ENCODE measurements at places on chromosomes 4 and X.
A peak's percentile ranks its signal among the peaks of the same experiment; 100 is the strongest.

GRCh38 chrX:25020391-25020904 lies 4.7 kb upstream of the ARX start:
- DNase-seq = no peak

- no peak for DNase-seq
These were observed 81.8 kb downstream of the F11 start for GRCh38 chr4:186347743-186348142.

GRCh38 chrX:6738518-6739470 lies 203.9 kb upstream of the VCX3A start:
- no peak for DNase-seq

DNA sequence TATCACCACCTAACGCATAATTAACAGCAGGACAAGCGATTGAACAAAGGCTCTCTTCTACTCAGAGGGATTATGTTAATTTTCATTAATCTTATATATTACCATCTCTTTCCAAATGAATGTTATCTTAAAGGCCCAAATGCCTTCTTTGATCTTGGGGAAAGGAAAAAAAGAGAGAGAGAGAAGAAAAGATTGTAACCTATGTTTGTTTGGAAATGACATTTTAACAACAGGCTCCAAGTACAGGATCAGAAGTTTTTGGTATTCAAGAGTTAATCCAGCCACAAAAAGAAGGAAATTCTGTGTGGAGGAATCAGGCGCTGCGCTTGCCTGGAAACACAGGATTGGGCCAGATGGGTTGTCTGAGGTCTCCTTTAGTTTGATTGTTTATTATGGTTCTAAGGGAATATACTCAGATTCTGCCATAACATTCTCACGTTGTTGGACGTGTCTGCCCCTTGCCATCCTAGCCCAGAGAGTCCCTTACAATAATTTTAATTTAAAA lies 100.7 kb upstream of the STX18 start:
- no peak for DNase-seq

- DNase-seq = no peak
These were observed 65.6 kb upstream of the PDLIM3 start for GRCh38 chr4:185600801-185601434.

DNA sequence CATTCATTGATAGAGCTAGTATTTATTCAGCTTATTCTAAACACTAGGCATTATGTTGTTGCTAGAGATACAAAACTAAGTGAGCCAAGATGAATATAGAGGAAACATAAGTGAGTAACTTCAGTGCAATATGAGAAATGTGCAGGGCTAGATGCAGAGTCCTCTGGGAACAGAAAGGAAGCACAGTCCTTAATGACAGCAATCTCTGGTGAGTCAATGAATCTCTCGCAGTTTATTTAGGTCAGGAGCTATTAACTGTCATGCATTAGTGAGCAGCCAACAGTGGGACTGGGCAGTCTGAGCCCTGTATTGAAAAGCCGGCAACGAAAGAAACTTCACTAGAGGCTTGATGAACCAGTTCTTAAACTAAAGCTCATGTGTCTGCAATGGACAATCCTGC lies 598.1 kb upstream of the MAGEB2 start:
- DNase-seq = peak; percentile 69

- peak; percentile 14 for DNase-seq
These were observed 2.3 kb upstream of the SOWAHD start for GRCh38 chrX:119755981-119756533.

DNA sequence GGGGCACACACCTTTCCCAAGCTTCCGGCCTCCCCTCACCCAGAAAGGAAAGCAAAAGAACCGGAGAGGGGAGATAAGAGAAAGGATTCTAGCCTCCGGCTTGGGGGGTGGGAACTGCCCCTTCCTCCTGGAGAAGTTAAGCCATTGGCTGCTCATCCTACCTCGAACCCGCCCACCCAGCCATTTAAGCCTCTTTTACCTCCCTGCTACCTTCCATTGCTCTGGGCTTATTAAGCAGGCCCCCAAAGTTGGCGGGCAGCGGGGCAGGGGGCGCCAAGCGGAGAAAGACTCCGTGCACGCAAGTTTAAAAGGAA lies 2.3 kb downstream of the MAML3 start:
- peak; percentile 88 for DNase-seq

DNA sequence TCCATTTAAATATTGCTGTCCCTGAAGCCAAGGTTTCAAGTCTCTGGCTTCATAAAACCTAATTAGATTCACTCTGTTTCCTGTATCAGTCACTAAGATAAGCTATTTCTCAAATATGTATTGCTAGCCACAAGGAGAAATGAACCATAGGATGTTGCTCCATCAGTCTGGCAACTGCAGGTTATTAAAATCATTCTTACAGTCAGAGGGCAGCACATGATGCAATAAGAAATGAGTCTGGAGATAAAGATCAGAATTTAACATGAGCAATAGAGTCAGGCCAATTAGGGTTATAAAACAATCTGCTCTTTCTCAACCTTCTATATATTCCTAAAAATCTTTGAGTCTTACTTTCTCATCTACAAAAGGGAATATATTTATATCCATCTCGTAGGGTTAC lies 7.2 kb downstream of the PRKG2 start:
- peak; percentile 94 for DNase-seq

DNA sequence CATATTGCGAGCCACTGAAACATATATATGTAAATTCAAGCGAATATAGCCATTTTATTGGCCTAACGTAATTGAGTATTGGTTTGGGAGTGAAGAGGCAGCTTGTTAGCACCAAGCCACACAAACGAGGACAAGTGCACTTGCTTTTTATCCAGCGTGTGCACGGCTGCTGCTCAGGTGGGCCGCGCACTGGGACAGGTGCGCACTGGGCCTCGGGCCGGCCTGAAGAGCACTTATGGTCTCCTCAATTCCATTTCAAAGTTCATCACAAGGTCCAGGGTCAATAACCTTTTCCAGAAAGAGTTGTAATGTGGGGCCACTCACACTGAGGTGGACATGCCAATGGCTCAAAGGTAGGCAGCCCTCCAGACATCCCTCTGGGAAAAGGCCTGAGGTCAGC lies 95.9 kb downstream of the ATP8A1 start:
- no peak for DNase-seq

DNA sequence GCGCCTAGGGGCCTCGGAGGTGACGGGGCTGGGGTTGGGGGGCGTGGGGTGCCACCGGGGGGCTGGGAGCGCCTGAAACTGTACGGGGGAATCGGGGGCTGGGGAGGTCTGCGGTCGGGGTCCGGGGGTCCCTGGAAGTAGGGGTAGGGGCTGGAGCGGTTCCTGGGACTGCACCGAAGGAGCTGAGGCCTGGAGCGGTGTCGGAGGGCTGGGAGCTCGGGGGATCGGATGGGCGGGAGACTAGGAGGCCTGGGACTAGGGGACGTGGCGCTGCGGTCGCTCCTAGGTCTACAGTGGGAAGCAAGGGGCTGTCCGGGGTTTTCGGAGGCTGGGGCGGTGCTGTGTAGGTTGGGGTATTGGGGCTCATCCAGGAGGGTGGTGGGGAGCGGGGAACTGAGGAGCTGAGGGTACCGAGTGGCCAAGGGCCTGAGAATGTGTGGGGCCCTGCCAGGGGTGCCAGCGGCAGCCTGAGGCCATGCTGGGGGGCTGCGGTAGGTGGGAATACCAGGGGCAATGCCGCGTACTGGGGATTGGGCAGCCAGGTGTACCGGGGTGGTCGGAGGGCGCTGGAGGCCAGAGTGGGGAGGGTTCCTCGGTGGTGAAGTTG lies 562 bp downstream of the AKAP17A start:
- no peak for DNase-seq

- DNase-seq = no peak
These were observed 40.1 kb downstream of the NOP14 start for GRCh38 chr4:2923141-2923551.

- no peak for DNase-seq
These were observed 55.2 kb upstream of the IL1RAPL2 start for GRCh38 chrX:104510801-104511200.

- peak; percentile 77 for DNase-seq
These were observed 49.6 kb downstream of the PROM1 start for GRCh38 chr4:16034010-16034748.

DNA sequence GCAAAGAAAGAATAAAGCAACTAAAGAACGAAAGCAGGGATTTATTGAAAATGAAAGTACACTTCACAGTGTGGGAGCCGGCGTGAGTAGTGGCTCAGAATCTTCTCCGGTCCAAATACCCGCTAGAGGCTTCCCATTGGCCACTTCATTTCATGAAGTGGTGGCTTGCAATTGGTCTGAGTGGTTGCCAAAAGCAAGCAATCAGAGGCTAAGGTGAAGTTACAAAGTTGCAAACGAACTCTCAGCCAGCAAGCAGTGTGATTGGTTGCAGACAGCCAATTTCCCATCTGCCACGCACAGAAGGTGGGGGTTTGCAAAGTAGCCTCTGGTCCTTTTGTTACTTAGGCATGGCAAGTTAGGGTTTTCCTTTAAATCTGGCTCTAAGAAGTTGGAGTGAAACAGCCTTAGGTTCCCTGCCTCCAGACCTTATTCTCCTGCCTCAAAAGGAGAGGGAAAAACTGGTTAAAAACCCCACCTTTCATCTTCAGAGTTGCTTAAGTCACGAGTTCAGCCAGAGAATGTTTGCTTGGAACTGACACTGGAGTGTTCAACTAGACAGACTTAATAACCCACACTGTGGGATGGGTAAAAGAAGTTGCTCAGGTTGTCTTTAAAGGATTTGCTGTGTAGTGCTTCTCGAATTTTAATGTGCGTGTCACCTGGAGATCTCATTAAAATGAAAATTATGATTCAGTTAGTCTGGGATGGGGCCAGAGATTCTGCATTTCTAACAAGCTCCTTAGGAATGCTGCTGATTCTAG lies 6.9 kb upstream of the CLOCK start:
- DNase-seq = peak; percentile 56

DNA sequence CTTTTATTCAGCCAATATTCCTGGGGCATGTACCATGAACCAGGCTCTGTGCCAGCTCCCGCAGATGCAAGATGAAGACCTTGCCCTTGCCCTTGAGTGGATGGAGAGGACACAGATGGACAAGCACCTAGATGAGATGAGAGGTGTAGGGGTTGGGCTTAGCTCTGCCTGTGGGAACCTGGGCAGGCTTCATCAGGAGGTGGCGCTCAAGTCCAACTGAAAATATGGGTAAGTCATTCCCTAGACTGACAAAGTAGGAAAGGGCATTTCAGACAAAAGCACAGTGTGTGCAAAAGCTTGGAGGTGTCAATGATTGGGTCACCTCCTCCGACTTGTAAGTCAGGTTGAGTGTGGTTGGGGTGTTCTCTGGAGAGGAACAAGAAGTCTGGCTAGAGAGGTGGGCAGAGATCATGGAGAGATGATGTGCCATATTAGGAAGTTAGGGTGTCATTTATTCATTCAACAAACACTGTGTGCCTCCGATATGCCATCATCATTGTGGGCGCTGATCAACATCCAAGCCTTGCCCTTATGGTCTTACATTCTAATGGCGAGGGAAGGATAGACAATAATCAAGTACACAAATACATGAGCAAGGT lies 64.6 kb downstream of the ANAPC4 start:
- peak; percentile 56 for DNase-seq

GRCh38 chr4:101471201-101471600 lies 123.9 kb upstream of the PPP3CA start:
- peak; percentile 3 for DNase-seq

DNA sequence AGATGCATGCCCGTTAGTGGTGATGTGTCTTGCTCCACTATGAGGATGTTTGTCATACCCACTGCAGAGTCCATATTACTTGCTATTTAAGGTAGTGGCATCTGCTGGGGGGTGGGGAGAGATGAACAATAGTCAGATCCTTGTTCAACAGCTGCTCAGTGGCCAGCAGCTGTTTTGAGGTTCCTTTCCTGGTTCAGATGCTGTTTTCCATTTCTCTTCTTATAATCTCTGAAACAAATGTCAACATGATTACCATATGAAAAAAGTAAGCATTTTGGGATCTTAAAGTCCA lies 1567.9 kb upstream of the TENM3 start:
- DNase-seq = no peak

DNA sequence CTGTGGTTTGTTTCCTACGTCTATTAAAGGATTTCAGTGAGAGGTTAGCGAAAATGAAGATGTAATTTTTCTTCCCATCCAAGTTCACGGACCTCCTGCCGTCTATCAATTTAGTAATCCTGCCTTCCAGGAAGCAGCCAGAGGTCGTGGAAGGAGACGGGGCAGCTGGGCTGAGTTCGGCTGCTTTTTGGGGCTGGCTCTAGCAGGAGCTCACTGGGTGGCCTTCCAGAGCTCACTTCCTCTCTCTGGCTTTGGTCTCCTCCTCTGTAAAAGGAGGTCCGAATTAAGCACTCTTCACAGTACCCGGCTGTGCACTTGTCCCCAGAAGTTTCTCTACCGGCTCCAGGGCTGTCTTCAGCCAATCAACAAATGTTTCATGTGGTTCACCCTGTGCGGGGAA lies 295.4 kb downstream of the BCOR start:
- no peak for DNase-seq

DNA sequence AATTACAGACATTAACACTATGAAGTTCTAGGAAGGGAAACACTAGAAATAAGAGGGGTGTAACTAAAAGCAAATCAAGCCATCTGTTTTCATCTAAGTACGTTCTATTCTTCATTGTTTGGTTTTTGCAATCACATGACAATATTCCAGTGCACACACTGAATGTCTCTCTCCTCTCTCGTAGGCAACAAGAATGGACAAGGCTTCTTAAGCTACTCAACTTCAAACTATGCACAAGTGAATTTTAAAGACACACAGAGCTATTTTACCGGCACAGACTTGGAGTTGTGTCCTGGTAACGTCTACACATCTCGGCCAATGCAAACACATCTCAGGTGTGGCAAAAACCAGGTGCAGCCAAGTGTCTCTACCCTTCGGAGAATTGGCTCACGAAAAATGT lies 173.3 kb downstream of the PRKX start:
- DNase-seq = no peak

DNA sequence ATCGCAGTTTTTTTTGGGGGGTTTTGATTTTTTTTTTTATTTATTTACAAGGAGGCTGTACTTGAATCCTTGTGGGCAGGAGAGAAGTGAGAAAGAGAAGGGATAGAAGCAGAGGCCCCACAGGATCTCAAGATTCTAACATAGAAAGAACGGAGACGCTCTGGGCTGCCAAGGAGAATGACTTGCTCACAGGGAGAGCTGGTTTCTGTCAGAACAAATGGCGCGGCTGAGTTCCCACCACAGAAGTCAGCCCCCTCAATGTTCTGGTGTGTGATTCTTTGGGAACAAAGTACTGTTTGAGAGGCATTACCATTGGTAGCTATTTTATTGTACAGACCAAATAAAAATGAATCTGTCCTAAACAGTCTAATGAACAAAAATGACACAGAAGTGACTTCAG lies 80.6 kb downstream of the ATXN3L start:
- DNase-seq = no peak

GRCh38 chrX:140292961-140293360 lies 211.9 kb downstream of the SOX3 start:
- no peak for DNase-seq

DNA sequence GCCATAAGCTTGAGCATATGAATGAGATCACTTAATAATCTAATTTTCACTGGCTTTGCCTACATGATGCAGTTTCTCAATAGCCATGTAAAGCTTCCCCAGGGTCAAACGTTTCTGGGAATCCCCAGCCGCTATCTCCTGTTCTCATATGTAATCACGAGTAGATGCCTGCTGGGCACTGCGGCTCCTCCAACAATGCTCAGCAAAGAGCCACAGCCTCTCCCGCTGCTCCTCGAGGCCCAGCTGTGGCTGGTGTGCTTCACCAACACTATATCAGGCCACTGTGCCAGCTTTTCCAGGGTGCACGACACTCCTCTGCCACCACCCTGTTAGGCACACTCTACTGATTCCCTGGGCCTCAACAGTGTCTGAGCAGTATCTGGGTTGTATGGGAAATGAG lies 78.3 kb upstream of the RASGEF1B start:
- no peak for DNase-seq
